ENCODE measurements at places on chromosomes 1 and 21. TPM values are rescaled to one million over a fixed set of nuclear protein-coding genes. Genes with fewer than 3 reads are reported as not detected.

Gene SELP
- 22.0 TPM for total RNA-seq

GRCh38 chr1:54324251-54325140 is 81.7 kb downstream of the SSBP3 start:
- H3K4me3 ChIP-seq: no peak overlapping the region
- DNase-seq: no peak
- H3K4me1 ChIP-seq: peaks cover 20% of the 10 kb centered on the region
- H3K36me3 ChIP-seq: no peaks in the 10 kb centered on the region
- H3K27me3 ChIP-seq: no peaks in the 10 kb centered on the region

- H3K4me3 ChIP-seq: no peak overlapping the region
- H3K27ac ChIP-seq: no peak overlapping the region
- DNase-seq: peak; percentile 60
- peaks cover 8% of the 10 kb centered on the region for H3K36me3 ChIP-seq
- peaks cover 18% of the 10 kb centered on the region for H3K4me1 ChIP-seq
- H3K27me3 ChIP-seq: no peaks in the 10 kb centered on the region
Measured at GRCh38 chr1:21284206-21285054, 5.8 kb downstream of the ECE1 start.

Gene COG2
- total RNA-seq: 27.0 TPM

DNA sequence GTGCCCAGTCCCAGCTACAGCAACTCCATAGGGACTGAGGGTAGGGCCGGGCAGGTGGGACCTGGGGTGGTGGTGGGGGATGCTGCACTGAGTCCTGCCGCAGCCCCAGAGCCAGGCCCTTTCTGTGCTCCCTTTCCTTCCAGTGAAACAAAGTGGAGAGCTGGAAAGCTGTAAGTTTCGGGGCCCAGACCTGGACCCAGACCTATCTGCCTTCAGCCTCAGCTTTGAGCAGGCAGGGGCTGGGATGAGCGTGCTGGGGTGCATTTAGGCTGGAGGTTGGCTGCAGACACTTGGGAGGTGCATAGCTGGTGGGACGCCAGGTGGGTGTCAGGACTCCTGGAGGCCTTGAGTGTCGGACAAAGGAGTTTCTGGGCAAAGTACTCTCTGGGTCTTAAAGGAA is 92.7 kb upstream of the C1orf174 start:
- peaks cover 44% of the 10 kb centered on the region for H3K27me3 ChIP-seq
- H3K4me3 ChIP-seq: no peak overlapping the region
- H3K27ac ChIP-seq: no peak overlapping the region
- no peaks in the 10 kb centered on the region for H3K4me1 ChIP-seq
- H3K36me3 ChIP-seq: no peaks in the 10 kb centered on the region

DNA sequence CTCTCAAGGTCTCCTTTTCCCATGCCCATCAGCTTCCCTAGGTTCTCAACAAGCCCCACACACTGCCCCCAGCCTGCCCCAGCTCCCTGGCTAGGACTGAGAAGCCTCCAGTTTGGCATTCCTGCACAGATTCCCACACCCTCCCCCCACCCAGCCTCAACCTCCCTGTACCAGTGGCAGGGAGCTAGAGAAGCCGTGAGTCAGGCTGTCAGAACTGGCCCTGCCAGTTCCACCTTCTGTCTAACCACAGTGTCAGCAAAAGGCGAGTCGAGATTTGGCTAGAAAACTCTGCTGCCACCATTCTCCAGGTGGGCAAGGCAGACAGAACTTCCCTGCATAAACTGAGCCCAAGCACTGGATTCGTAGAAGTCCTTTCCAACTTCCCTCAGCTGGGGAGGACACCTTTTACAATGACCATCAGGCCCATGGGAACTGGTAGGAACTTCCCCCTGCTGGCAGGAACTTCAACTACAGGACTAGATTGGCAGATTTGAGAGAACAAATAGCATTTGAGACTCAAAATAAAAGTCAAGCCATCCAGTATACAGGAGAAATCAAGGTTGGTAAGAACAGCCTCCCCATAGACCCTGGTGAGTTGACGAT is 31.0 kb downstream of the TNNT2 start:
- no peak overlapping the region for H3K27ac ChIP-seq
- no peaks in the 10 kb centered on the region for H3K27me3 ChIP-seq
- no peaks in the 10 kb centered on the region for H3K4me1 ChIP-seq
- H3K36me3 ChIP-seq: no peaks in the 10 kb centered on the region
- H3K4me3 ChIP-seq: no peak overlapping the region

GRCh38 chr1:184635347-184635979 is 119.2 kb downstream of the EDEM3 start:
- peaks cover 6% of the 10 kb centered on the region for H3K4me1 ChIP-seq
- H3K27me3 ChIP-seq: no peaks in the 10 kb centered on the region
- no peak overlapping the region for H3K27ac ChIP-seq
- H3K4me3 ChIP-seq: no peak overlapping the region

GRCh38 chr1:54611621-54612020 is 11.7 kb downstream of the FAM151A start:
- H3K27me3 ChIP-seq: no peaks in the 10 kb centered on the region
- no peaks in the 10 kb centered on the region for H3K36me3 ChIP-seq
- DNase-seq: no peak
- H3K27ac ChIP-seq: no peak overlapping the region
